ENCODE measurements at places on chromosomes 2 and 18.

DNA sequence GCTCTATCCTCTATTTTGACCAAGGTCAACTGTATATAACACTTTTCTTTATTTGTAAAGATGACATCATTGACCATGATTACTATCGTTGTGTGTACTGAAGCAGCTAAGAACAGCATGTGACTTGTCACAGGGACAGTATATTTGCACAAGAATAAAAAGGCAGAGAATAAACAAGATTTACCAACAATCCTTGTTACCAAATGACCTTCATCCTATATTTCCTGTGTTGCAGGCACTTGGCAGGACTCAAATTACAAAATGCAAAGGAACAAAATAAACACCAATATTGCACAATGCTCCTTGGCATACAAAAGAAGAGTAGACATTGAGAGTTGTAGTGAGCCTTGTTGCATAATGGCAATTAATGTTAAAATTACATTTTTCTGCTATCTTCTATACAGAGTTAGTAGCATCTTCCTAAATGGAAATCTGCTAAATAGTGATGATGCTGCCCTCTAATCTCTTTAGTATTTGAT, 61.8 kb downstream of the RFTN2 start:
- H3K4me1 ChIP-seq, result no peaks in the 10 kb centered on the region
- no peak overlapping the region for H3K4me3 ChIP-seq
- DNase-seq, result no peak
- H3K27ac ChIP-seq, result no peak overlapping the region
- H3K36me3 ChIP-seq, result no peaks in the 10 kb centered on the region

GRCh38 chr2:190912726-190913125, 32.1 kb downstream of the GLS start:
- H3K4me1 ChIP-seq, result no peaks in the 10 kb centered on the region
- no peak overlapping the region for H3K27ac ChIP-seq
- H3K27me3 ChIP-seq, result no peaks in the 10 kb centered on the region
- DNase-seq, result no peak
- H3K36me3 ChIP-seq, result peaks cover 5% of the 10 kb centered on the region

DNA sequence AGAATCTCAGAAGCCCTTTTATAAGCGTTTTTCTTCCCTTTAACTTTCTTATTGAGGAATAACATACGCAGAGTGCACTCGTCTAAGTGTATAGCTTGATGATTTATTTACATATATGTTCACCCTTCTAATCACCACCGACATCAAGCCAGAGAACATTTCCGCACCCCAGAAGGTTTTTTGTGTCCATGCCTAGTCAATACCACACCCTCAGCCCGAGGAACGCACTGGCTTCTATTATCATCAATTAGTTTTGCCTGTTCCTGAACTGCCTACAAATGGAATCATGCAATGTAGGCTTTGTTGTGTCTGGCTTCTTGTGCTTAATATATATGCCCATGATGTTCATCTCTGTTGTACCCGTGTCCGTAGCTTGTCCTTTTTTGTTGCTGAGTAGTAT, 27.7 kb downstream of the SDC1 start:
- no peak overlapping the region for H3K4me3 ChIP-seq
- no peak overlapping the region for H3K27ac ChIP-seq
- no peaks in the 10 kb centered on the region for H3K27me3 ChIP-seq
- no peaks in the 10 kb centered on the region for H3K4me1 ChIP-seq

GRCh38 chr2:44053052-44053451, 57.3 kb upstream of the LRPPRC start:
- H3K4me1 ChIP-seq, result peaks cover 2% of the 10 kb centered on the region
- DNase-seq, result no peak
- no peaks in the 10 kb centered on the region for H3K27me3 ChIP-seq
- no peaks in the 10 kb centered on the region for H3K36me3 ChIP-seq

DNA sequence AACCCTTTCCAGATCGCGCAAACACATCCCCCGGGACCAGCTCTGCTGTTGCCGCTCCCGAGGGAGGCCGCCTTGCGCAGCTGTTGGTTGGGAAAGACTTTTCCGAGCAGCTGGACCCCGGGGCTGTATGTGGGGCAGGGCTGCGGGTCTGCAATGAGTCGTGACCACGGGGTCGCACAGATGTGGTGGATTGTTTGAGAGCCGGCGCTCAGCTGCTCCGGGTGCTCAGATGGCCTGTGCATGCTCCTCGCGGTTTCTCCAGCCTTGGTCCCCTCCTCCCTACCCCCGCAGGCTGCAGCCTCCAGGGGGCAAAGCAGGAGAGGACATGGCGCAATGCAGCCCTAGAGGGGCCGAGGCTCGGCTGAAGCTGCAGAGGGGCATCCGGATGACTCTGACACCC, 105.2 kb upstream of the OTOS start:
- peaks cover 21% of the 10 kb centered on the region for H3K4me1 ChIP-seq
- DNase-seq, result peak; percentile 98
- no peaks in the 10 kb centered on the region for H3K27me3 ChIP-seq
- H3K27ac ChIP-seq, result no peak overlapping the region
- no peaks in the 10 kb centered on the region for H3K36me3 ChIP-seq

GRCh38 chr2:27802547-27802946, 31.0 kb downstream of the MRPL33 start:
- DNase-seq, result peak; percentile 32
- H3K4me3 ChIP-seq, result no peak overlapping the region
- H3K4me1 ChIP-seq, result peaks cover 16% of the 10 kb centered on the region

All from trophoblast cell (in vitro differentiated cells and primary cell).